Kidney glomerular epithelial cell (primary cell): ENCODE measurements at places on chromosomes 12 and 14.

DNA sequence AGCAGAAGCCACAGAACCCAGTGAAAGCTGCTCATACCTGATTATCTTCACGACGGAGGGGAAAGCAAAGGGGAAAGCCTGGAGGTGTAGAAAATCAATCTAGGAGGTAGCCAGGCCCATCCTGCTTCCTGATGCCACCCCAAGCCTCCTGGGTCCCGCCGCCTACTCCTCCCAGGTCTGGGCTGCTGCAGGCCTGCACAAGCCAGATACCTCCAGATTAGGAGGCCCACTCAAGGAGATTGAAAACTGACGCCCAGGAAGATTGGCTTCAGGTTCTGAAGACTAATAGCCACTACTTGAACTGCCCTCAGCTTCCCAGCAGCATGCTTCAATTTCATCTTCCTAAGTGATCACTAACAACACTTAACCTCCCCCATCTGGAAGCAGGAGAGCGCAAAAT lies 87.1 kb downstream of the GCH1 start:
- DNase-seq = no peak

DNA sequence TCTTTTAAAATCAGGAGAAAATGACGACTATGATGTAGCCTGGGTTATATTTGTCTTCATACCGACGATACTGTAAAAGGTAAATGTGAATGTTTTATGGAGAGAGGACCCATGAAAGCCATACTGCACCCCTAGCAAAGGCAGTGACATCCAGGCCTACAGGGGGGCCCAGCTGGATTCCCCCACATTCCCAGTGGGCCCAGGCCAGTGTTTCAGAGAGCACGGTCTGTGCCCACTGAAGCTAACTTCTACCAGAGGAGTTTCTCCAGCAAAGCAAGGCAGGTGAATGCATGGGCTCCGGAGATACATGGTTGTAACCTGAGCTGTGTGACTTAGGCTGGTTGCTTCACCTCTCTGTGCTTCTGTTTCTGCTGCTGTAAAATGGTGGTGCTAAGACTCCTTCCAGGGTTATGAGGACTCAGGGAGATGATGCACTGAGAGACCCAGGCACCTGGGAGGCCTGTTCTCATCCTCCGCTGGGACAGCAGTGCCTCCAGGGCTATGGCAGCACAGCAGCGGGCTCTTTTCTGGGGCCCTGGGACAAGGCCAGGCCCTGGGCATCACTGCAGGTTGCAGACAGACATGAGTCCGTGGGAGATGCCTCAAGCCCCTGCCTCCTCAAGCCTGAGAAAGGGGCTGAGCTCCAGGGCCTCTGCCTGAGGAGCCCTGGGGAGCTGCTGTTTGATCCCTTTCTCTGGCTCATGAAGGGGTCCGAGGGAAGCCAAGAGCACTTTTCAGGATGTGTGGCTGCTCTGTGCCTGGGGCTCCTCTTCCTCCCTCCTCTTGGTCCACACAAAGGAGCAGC lies 73.7 kb downstream of the SERPINA3 start:
- no peak for DNase-seq

DNA sequence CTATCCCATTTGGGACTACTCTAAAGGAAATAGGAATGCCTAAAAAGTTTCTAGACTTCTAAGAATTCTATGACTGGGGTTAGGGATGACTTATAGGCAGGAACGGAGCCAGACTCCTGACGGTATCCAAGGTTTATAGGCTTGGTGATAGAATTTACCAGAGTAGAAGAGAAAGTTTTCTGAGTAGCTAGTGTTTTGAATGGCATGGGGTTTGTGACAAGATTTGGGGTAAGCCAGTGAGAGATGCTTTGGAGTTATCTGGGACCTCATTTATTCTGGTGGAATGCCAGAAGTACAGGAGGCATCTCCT lies 444.6 kb downstream of the RAD51B start:
- DNase-seq = no peak

DNA sequence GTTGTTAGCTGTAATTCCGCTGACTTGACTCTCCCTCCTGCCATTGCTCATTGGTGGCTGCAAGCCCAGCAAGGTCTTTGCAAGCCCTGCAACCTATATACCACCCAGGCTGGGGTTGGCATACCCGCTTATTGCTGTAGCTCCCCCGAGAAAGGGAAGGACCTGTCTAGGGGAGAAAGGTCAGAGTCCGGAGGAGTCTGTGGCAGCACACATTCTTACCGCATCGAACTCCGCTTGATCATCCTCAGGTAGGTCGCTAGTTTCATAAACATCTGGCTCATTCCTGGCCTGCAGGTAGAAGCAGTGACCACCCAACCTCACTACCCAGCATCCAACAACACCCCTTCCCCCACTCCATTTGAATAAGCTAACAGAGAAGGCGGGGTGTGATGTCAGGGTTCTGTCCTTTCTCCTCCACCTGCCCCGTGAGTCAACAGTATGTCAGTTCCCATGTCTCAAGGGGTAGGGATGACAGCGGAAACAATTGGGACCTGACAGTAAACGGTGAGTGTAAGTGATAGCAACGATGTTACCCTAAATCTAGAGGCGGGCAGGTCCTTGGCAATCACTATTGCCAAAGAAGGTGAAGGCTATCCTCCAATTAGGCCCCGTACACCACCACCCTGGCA lies 1.1 kb downstream of the DCTN2 start:
- no peak for DNase-seq

DNA sequence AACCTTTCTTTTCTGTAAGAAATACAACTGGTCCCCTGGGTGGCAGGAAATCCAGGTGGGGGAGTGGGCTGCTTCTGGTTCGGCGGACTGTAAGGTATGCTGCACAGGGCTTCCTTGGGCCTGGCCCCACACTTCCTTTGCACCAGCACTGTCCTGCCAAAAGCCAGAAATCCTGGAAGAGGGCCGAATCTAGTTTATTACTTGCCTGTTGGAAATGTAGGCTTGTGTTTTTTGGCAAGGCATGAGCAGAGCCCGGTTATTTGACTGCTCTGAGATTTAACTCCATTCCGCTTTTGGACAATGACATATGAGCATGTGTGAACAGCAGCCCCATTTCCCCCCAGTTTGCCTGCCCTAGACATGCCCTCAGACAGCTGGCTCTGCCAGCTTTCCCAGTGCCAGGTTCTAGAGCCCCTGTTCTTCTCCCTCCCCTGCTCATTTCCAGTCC lies 86.6 kb downstream of the BORCS5 start:
- DNase-seq = no peak

DNA sequence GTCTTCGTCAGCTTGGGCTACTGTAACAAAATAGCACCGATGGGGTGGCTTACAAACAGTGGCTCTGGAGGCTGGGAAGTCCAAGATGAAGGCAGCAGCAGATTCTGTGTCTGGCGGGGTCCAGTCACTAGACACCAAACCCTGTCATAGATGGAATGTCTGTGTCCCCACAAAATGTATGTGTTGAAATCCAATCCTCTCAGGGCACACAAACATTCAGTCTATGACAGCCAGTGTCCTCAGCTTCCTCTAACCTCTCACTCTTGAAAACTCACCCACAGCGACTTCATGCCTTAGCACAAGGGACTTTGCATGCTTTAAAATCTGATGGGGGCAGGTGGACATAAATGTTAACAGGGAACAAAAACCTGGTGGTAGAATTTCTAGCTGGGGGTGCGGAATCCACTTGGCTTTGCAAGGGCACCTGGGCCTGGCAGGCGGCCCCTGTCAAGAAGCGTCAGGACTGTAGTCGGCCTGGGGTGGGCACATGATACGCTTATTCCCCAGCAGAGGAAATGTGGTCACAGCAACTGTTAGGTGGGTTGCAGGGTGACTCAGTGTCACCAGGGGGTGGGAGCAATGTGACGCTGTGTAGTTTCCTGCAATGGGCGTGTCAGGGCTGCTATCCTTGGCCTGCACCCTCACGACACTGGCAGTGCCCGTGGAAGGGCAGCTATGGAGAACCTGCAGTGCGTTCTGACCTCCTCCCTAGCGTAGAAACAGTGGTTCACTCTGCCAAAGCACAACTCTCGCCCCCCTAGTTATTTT lies 17.7 kb downstream of the RIN3 start:
- no peak for DNase-seq

- no peak for DNase-seq
These were observed 124.2 kb upstream of the MIS18BP1 start for GRCh38 chr14:45377166-45377565.

DNA sequence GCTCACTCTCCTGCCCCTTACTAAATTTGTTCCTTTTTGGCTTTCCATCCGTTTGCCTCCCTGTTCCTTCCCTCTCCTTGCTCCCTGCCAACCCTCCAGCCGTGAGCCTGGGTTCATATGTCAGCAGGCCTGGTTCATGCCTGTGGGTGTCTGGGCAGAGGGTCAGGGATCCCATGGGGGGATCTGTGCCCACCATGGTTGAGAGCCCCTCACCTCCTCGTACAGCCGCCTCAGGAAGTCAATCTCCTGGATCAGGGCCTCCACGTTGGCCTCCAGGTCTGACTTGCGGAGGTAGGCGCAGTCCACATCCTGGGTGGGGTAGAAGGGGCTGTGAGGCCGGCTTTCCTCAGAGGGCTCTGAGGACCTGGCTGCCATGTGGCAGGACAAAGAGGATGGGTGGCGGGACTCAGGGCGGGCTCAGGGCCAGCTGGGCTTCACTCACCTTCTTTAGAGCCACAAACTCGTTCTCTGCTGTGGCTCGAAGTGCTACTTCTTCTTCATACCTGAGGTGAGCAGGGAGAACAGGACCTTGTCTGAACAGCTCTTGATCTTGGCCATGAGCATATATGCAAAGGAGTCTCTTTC lies 3.6 kb downstream of the KRT83 start:
- DNase-seq = no peak

GRCh38 chr12:120352117-120352516 lies 16.8 kb downstream of the MSI1 start:
- DNase-seq = no peak
